ENCODE measurements at places on chromosomes 16 and 17.

DNA sequence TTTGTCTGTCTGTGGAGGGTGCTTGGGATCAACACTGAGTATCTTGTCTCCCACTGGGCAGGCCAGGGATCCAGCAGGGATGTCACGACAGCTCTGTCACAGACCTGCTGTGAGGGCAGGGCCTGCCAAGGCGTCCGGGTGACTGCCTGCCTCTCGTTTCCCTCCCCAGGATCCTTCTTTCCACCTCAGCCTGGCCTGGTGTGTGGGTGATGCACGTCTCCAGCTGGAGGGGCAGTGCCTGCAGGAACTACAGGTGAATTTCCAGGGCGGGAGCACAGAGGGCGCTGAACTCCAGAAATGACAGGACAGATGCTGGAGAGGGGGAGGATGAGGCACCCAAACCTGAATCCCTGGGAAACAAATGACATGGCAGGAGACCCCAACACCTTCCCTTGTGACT lies 6.8 kb upstream of the MMP15 start:
- no peak for DNase-seq

GRCh38 chr16:51538707-51539498 lies 387.8 kb upstream of the SALL1 start:
- no peak for DNase-seq

GRCh38 chr16:87845807-87846619 lies 23.3 kb downstream of the SLC7A5 start:
- no peak for DNase-seq

- no peak for DNase-seq
Measured at GRCh38 chr16:87970186-87970585, 19.0 kb downstream of the BANP start.

DNA sequence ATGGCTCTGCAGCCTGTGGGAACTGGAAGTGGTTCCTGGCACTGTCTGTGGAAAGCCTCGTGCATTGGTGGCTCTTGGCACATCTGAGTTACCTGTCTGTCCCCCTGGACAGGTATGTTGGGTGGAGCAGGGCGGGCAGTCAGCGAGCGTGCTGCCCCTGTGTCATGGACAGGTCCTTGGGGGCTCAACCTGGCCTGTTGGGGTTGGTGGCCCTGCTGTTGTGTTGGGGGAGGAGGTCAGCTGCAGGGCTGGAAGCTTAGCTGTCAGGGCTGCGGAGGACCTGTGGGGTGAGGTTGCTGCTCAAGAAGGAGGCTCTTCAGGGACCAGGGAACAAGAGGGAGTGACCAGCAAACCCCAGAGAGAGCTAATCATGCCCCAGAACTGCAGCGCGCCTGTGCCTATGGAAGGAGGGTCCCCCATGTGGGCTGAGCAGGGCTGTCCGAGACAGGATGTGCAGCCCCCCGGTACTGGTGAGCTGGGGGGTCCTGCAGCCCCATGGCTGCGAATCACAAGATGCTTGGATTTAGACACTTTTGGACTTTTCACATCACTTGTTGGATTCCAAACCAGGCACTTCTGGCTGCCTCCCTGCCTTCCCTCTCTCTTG lies 7.2 kb downstream of the NKD1 start:
- DNase-seq: no peak

DNA sequence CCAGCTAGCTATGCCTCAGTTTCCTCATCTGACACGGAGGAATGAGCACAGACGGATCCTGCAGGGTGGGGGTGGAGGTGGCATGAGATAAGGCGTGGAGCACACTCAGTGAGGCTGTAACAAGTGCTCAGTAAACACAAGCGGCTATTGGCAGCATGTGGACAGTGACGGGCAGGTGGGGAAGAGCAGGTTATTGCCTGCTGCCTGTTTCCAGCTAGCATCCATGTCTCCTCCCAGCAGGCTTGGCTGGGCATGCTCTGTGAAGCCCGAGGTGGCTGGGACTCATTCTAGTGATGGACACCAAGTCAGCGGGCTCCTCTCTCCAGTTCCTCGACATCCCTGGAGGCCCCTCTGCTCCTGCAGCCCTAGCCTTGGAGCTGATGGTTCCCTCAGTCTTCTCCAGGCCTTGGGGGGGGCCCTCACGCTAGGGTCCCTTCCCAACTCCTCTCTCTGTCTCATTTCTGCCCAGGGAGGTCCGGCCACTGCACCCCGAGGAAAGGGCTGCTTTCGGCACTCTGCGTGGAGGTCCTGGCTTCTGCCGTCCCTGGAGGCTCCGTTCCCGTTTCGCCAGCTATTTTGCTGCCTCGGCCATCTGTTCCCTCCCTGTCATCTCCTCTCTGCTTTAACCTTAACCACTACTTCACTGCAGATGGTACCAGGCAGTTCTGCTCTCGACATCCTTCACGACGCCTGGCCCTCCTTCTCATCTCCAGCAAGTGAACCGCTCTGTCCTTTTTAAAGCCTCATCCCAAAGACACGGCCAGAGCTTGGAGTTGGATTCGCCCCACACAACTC lies 6.2 kb downstream of the RTN4RL1 start:
- no peak for DNase-seq

DNA sequence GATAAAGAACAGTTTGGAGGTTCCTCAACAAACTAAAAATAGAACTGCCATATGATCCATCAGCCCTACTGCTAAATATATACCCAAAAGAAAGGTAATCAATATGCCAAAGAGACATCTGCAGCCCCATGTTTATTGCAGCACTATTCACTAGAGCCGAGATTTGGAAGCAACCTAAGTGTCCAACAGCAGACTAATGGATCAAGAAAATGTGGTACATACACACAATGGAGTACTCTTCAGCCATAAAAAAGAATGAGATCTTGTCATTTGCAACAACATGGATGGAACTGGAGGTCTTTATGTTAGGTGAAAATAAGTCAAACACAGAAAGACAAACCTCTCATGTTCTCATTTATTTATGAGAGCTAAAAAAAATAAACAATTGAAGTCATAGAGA lies 48.8 kb upstream of the NACA2 start:
- DNase-seq: no peak

DNA sequence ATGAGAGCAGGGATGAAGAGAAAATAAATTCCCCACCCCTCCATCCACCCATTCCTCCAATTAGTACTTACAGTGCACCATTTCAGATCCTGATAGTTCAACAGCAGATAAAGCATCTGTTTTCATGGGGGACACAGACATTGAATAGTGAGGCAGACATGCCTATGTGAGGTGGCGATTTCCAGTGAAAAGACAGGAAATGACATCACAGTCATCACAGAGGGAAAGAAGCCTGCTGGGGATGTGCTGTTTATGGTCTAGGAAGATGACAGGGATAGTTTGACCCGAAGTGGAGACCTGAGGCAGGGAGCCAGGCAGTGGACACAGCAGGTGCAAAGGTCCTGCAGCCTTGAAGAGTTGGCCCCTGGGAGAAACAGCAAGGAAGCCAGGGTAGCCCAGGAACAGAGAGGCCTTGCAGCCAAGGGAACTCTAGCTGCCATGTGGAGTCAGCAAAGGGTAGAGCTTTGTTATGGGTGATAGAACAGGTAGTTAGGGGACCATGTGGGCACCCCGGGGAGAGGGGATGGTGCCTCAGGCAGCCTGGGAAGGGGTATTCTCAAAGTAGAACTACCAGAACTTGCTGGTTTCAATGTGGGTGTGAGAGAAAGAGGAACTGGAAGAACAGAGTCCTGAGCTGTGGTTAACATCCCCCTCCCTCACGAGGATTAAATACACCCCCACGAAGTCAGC lies 256.6 kb downstream of the CPPED1 start:
- DNase-seq: no peak

GRCh38 chr16:23754594-23755483 lies at the start of gene CHP2:
CHP2 (plus strand) TSS chr16:23755026; CDS start chr16:23755050, 24 bp downstream.
- no peak for DNase-seq

GRCh38 chr16:80056324-80056723 lies 455.8 kb upstream of the MAF start:
- DNase-seq: no peak
